ENCODE measurements at places on chromosomes 3 and 15.

DNA sequence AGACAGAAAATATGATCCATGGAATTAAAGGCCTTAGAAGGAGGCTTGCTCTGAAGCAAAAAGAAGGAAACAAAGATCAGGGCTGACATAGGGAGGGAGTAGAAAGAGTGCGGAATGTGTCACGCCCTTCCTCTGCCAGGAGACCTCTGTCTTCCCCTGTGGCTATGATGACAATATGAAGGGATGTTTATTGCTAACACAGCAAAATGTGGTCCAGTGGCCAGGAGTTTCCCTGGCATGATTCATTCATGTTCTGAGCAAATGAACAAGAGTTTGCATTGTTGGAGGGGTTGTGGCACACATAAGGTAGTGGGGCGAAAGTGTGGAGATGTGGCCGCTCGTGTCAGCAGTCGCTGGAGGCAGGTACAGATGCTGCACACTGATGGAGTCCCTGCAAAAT is 169.4 kb downstream of the SHQ1 start:
- no peak for DNase-seq

GRCh38 chr15:65783872-65784271 is 8.2 kb downstream of the DENND4A start:
- no peak for DNase-seq

GRCh38 chr3:78221796-78222195 is 1181.9 kb downstream of the ROBO2 start:
- no peak for DNase-seq

DNA sequence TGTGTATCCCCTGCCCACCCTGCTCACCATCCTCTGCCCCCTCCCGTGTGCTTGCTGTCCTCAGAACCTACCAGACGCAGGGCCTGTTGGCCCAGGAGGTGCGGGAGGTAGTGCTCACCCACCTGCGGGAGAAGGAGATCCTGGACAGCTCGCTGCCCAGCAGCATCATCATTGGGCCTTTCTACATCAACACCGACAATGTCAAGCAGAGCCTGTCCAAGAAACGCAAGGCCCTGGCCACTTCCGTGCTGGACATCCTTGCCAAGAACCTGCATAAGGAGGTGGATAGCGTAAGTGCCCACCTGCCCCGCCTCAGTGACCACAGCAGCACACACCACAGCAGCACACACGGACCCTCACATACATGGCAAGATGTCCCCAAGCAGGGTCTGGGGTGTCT is 33.0 kb downstream of the DNAH1 start:
- DNase-seq, result no peak

GRCh38 chr3:183868796-183869195 is 15.9 kb downstream of the PARL start:
- DNase-seq, result no peak

- DNase-seq, result no peak
Observed at GRCh38 chr15:98402486-98402885, 245.9 kb upstream of the IGF1R start.

All from stimulated activated CD8-positive, alpha-beta memory T cell treated with anti-CD3 and anti-CD28 coated beads, Interleukin-2, amount 100 ng/mL, for 1 hour (primary cell).